ENCODE measurements at places on chromosomes 3 and 15.
A peak's percentile ranks its signal among the peaks of the same experiment; 100 is the strongest.

DNA sequence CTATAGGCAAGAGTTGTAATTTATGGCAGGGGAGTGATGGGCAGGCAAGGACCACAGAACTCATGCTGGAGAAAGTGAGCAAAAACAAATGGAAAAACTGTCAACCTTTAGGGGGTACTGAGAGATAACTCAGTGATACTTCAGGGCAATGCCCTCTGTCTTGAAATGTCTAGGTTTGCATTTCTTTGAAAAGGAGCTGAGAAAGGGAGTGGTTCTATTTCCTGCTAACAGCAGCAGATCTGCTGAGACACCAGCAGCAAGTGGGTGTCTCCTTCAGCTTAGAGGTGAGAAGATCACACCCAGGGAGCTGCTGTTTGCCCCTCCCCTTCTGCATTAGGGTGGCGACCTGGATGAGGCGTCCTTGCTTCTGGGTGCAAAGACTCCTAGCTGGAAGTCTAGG lies 42.3 kb upstream of the XIRP1 start:
- no peak for DNase-seq

GRCh38 chr15:93049914-93050578 lies 39.0 kb downstream of the RGMA start:
- no peak for DNase-seq

DNA sequence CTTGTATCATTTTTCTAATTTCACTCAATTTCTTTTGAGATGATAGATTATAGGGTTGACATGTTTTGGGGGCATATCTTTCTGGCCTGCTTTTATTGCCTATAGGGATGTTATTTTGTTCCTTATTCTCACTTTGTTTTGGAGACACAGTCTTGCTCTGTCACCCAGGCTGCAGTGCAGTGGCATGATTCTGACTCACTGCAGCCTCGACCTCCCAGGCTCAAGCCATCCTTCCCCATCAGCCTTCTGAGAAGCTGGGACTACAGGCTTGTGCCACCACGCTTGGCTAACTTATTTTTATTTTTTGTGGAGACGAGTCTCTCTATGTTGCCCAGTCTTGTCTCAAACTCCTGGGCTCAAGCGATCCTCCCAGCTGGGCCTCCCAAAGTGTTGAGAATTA lies 72.8 kb upstream of the FAN1 start:
- no peak for DNase-seq

- no peak for DNase-seq
These were observed 52.1 kb downstream of the GATM start for GRCh38 chr15:45326280-45326679.

DNA sequence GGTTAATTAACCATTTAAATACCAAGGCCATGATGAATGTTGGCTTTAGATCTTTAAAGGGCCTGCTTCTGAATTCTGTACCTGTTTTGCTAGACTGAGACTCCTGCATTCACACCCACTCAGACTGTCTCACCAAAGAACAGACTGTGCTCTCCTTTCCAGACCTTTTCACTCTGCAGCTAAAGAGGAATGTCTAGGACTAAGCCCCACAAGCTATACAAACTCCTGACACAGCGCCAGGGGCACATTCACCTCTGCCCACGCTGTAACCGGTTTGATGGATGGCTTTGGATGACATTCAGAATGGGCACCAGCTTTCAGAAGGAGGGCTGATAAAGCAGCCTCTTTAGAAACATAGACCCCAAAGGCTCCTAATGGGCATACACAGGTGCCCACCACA lies 200.1 kb downstream of the KCNMB2 start:
- no peak for DNase-seq

GRCh38 chr3:2714834-2715233 lies 395.3 kb downstream of the IL5RA start:
- no peak for DNase-seq

- DNase-seq: no peak
These were observed 7.2 kb downstream of the FAH start for GRCh38 chr15:80159811-80160569.

DNA sequence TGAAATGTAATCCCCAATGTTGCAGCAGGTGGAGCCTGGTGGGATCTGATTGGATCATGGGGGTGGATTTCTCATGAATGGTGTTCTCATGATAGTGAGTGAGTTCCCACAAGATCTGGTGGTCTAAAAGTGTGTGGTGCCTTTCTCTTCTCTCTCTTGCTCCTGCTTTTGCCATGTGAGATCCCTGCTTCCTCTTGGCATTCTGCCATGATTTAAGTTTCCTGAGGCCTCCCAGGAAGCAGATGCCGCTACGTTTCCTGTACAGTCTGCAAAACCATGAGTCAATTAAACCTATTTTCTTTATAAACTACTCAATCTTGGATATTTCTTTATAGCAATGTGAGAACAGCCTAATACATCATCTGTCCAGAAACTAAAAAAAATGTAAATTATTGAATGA lies 298.3 kb downstream of the MEX3B start:
- no peak for DNase-seq

- DNase-seq: no peak
These were observed 129.6 kb downstream of the OPA1 start for GRCh38 chr3:193722566-193722965.

GRCh38 chr3:195847055-195847950 lies 35.6 kb upstream of the MUC4 start:
- no peak for DNase-seq

GRCh38 chr3:30672287-30672735 lies 65.9 kb downstream of the TGFBR2 start:
- DNase-seq: no peak

- no peak for DNase-seq
These were observed 4.4 kb downstream of the TMEM43 start for GRCh38 chr3:14129296-14129695.

GRCh38 chr3:102060814-102061213 lies 211.5 kb downstream of the NFKBIZ start:
- DNase-seq: no peak

GRCh38 chr3:152328841-152329240 lies 60.1 kb downstream of the MBNL1 start:
- DNase-seq: no peak

- no peak for DNase-seq
These were observed 169.2 kb downstream of the ROBO1 start for GRCh38 chr3:79598594-79598993.

- DNase-seq: no peak
These were observed 73.9 kb downstream of the ARNT2 start for GRCh38 chr15:80478075-80478474.

DNA sequence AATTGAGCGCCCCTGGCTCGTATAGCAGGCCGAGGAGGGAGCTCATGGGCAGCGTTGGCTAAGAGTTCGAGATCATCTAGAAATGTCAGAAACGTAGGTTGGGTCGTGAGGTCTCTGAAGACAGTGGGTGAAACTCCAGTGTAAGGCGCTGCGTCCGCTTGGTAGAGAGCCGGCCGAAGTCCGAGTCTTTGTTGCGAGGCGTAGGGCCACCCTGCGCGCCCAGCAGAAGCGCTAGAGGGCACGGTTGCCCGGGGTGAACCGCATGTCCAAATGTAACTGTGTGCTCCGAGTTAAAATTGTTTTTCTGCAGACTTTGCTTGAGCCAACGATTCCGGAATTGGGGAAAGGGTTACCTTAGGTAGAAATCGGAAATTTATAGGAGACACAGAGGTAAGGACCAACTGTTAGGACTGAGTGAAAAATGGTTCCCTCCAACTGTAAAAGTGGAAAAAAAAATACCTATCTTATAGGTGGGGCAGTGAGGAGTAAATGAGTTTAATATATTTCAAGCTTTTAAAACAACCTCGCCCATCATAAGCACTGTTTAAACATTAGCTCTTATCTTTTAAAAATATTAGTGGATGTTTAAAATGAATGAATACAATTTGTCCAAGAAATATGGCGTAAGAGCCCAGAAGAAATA lies 993 bp upstream of the SIAH2 start:
- peak; percentile 68 for DNase-seq

- peak; percentile 83 for DNase-seq
These were observed 22.4 kb downstream of the PLA2G4F start for GRCh38 chr15:42133886-42134502.

DNA sequence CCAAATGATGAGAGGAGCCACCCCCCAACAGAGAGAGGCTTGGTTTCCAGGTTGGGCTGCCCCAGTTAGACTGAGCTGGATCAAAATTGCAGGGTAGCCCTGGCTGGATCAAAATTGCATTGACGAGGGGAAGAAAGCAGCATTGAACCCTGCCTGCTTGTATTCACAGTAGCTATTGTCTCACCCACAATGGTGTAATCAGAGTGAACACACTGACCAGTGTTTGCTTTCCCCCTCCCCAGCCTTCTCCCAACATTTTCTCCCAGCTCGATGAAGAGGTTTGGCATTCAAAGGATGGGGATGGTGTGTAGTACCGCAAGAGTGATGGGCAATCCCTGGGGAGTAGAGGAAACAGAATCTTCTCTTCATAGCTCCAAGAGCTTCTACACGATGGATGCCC lies 223.8 kb downstream of the ADAMTS9 start:
- no peak for DNase-seq

GRCh38 chr3:160709477-160710182 lies 32.7 kb downstream of the ARL14 start:
- DNase-seq: no peak

DNA sequence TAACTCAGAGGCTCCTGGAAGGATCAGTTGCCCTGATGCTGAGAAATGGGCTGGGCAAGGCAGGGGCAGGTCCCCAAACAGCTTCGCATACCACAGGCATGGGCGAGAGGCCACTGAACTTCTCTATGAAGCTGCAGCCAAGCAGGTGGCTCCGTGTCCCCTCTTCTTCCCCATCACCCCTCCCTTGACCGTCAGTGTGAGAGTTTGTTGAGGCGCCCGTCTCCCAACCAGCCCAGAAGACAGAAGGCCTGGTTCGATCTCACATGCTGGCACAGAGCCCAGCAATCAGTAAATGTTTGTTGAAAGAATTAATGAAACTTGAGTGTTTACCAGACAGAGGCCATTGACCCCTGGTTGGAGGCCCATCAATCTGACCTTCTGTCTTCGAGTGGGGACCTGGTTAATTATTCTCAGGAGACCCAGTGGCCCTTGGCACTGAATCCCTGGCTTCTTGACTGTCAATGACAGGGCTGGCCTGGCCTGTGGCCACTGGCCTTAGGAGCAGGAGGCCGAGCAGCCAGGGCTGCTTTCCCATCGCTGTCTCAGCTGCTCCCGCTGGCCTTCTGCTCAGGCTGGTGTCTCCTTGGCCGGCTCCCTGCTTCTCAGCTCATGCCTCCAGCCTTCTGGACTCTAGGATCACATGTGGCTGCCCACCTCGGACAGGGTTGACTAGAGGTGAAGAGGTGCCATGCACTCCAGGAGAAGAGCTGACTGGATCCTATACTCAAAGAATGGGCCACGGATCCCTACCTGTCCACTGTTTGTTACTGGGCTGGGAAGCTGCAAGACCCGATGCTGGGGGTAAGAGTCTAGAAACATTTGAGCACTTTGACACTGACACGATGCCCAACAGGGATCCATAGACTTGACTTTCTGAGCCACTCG lies 113.4 kb downstream of the ASB7 start:
- no peak for DNase-seq

- DNase-seq: peak; percentile 96
These were observed 2.3 kb downstream of the CHRNA3 start for GRCh38 chr15:78618490-78618934.

DNA sequence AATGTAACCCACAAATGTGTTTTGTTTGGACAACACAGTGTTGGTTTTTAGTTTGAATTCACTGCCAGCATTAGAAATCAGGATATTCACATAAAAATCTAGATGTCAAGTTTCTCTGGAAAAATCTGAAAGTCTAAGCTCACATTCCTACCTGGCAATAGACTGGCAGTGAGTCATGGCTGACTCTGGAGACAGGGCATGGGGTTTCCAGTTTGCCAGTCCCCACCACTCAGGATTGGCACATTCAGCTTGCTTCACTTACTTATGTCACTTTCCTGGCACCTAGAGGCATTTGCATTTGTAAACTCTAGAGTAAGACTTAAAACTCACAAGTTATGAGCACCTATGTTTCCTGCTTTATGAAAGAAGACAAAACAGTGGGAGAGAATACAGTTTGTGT lies 19.1 kb upstream of the SEC61A1 start:
- DNase-seq: no peak
